ENCODE measurements at places on chromosomes 2 and 18.

- DNase-seq = no peak
These were observed 30.7 kb downstream of the CCDC141 start for GRCh38 chr2:179019260-179019659.

DNA sequence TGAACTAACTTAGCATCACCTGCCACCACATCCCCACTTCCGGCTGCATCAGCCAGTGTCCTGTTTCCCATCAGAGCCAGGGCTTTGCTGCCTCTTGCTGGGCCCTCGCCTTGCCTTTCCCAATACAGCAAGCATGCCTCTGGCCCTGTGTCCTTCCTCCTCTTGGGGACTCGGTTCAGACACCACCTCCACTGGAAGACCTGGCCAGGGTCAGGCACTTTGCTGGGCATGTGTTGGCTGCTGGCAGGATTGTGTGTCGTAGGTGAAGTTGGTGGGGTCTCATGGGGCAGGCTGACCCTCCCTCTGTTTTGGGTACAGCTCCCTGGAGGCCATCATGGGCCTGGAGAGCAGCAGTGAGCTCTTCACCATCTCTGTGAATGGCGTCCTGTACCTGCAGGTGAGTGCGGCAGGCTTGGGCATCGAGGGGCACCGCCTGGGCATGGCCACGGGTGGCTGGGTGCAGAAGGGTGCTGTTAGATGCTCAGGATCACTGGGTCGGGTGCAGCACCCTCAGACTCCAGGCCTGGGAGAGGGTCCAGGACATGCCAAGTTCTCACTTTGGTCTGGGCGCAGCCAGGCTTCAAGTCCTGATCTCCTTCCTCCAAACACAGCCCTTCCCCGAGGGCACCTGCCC lies 6.6 kb downstream of the ERFE start:
- DNase-seq = no peak

- no peak for DNase-seq
These were observed 190.4 kb upstream of the ID2 start for GRCh38 chr2:8491296-8492027.

- no peak for DNase-seq
These were observed 31.2 kb downstream of the FTCDNL1 start for GRCh38 chr2:199819746-199820145.

DNA sequence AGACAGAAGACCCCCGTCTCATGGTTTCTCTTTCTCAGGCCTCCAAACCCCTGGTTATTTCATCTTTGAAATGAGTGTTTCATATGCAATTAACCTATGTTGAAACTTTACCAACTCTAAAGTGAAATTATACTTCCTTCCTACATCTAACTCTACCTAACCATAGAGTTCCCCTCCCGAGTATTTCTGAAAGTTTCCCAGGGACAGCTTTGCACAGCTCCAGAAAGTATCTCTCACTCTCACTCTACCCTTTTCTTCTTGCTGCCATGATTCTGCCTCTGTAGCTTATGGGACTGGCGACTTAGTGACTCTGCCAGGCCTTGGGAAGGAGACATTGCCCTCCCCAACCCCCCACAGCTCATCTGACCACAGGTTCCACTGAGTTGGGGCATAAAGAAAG lies 107.9 kb downstream of the B3GNT2 start:
- no peak for DNase-seq

GRCh38 chr2:202056611-202057010 lies 16.4 kb upstream of the KIAA2012 start:
- no peak for DNase-seq

DNA sequence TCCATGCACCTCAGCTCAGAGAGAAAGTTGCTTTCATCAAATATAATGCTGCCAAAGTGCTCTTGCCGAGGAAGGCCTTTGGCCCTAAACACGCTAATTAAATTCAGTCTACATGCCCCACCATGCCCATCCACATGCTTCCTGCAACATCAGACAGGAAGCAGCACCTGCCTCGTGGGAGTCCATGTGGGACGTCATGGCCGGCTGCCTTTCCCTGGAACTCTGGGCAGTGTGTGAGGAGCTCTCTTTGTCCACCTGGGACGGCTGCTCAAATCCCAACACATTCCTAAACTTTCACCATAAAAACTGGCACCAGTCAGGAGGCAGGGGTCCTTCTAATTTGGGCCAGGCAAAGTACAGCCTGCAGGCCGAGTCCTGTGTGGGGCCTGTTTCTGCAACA lies 23.1 kb downstream of the FAM178B start:
- no peak for DNase-seq

DNA sequence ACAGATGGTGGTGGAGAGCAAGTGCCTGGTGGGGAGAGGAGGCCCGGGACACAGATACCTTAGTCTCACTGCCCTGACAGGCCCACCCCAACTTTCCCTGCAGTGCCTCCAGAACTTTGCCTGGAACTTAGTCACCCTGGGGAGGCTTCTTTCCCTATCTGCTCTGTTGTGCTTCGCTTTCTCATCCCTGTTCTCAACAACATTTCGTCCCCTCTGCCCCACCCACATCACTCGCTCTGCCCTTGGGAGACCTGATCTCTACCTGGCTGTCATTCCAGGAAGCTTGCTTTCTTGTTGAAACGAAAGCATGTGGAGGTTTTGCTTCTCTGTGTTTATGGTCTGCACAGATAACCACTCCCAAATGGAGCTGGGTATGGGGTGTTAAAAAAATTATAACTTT lies 93.8 kb downstream of the PRKCE start:
- no peak for DNase-seq

- no peak for DNase-seq
These were observed 676 bp downstream of the SH3BP4 start for GRCh38 chr2:234952270-234953115.

All from NCI-H1417 treated with DMSO at 0.1 percent for 48 hours (cell line).